A549 treated with AZD2906 at 1 μM for 4 hours (cell line): ENCODE measurements at places on chromosomes 13 and 19. TPM values are rescaled to one million over a fixed set of nuclear protein-coding genes. Genes with fewer than 3 reads are reported as not detected.

SIGLEC14 gene
- total RNA-seq, result 0.08 to 0.15 TPM (median 0.08 TPM) in 3 of 5 replicates, not detected in the others

NOVA2 gene
- total RNA-seq, result 0.77 to 1.3 TPM (median 1.3 TPM) in 5 replicates

ZNF675 gene
- total RNA-seq, result 2.7 to 4.0 TPM (median 3.0 TPM) in 5 replicates

CATSPERD gene
- not detected in 5 replicates for total RNA-seq

CGB5 gene
- 0.52 to 1.0 TPM (median 0.68 TPM) in 5 replicates for total RNA-seq
